Natural killer cell (primary cell): ENCODE measurements at places on chromosomes 11 and 22.

GRCh38 chr11:69797156-69797555, 22.0 kb upstream of the FGF4 start:
- no peak for DNase-seq

DNA sequence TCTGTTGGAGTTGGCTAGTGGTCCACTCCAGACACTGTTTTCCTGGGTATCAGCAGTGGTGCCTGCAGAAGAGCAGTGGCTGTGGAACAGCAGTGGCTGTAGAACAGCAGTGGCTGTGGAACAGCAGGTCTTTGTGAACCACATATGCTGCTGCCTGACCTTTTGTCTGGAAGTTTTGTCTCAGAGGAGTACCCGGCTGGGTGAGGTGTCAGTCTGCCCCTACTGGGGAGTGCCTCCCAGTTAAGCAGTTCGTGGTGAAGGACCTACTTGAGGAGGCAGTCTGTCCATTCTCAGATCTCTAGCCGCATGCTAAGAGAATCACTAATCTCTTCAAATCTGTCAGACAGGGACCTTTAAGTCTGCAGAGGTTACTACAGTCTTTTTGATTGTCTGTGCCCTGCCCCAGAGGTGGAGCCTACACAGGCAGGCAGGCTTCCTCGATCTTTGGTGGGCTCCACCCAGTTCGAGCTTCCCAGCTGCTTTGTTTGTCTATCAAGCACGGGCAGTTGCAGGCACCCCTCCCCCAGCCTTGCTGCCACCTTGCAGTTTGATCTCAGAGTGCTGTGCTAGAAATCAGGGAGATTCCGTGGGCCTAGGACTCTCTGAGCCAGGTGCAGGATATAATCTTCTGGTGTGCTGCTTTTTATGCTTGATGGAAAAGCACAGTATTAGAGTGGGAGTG, 89.1 kb upstream of the TRIM48 start:
- no peak for DNase-seq

GRCh38 chr11:69718147-69718546, 14.3 kb upstream of the FGF19 start:
- no peak for DNase-seq

DNA sequence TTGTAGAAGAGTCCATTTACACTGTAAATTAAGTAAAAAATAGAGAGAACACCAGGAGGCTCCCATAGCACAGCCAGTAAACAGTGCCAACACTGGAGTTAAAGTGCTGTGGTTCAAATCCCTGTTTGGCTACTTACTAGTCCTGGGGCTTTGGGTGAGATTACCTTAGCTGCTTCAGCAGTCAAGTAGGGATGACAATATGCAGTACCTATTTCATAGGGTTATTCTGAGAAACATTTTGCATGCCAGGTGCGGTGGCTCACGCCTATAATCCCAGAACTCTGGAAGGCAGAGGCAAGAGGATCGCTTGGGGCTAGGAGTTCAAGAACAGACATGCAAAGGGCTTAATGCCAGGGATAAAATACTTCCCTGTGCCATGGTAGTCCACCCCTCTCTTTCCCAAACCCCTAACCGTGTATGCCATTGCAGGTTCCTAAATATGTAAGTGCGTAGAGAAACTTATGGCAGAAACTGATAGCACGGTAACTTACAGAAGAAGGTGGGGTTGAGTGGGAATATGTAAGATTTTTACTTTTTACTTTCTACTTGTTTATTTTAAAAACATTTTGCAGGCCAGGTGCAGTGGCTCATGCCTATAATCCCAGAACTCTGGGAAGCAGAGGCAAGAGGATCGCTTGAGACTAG, 86.4 kb upstream of the PICALM start:
- no peak for DNase-seq

- DNase-seq, result no peak
These were observed 1.3 kb upstream of the NRIP3 start for GRCh38 chr11:9005087-9005486.

GRCh38 chr11:748007-748359, 719 bp downstream of the TALDO1 start:
- peak; percentile 22 for DNase-seq

DNA sequence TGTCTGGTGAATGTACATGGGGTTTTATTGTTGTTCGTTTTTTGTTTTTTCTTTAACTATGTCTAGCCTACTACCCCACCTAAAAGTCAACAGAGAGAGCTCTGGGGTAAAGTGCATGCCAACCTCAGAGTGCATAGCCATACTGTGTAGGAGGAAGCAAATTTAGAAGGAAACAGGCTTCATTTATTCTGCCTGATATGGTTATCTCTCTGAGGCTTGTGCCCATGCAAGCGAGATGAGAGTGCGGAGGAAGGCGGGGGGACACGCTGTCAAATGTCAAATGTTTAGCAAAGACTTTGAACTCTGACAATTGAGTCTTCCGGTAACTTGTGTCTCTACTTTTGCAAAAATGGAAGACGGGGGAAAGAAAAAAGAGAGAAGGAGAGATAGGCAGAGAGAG, 295.5 kb downstream of the ETS1 start:
- DNase-seq, result no peak

GRCh38 chr22:39985383-39986035, 9.2 kb upstream of the FAM83F start:
- DNase-seq, result peak; percentile 46

GRCh38 chr11:16783321-16783801, 44.9 kb downstream of the C11orf58 start:
- no peak for DNase-seq
